Fibroblast of skin of back (primary cell): ENCODE measurements at places on chromosomes 7 and 10.

DNA sequence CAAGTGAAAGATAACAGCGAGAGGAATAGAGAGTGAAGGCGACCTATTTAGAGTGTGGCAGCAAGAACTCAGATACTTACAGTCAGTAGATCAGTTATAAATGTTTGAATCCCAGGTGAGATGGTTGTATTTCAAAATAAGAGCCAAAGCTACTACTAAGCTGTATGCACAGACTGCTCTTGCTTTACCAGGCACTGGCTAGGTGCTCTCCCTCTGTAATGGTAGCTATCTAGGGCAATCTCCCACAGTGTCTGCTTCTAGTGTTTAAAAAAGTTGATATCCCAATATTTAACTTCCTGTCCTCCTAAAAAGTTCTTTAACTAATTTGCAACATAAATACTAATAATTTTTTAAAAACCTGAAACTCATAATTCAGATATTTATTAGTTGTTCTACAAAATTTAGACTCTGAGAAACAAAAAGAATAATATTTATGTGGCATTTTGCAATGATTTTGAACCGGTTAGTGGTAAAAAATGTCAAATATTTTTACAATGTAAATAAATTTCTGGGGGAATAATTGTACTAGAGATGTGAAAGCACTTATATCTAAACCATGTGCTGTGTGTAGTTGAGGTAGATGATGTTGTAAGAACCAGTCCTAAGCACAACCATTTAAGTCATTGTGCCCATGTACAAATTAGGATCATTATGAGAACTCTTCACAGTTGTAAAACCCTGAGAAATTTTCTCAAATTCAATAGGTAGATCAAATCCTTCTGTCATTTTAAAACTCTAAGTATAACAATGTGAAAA is 349.3 kb upstream of the SEMA3D start:
- no peak for DNase-seq

DNA sequence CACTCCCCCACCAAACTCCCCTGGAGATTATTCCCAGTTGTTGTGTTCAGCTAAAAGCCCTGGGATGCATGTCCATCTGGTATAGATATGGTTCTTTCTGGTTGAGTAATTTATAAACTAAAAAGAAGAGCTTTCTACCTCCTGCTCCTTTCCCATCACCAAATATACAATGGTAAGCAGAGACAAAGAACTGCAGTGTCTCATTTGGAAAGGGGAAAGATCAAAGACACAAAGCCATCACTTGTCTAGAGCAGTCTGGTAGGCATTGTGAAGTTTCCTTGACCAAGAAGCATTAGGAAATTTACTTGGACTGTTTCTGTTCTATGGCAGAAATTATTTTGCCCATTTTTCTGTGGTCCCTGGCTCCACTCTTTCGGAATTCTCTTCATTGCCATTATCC is 24.9 kb upstream of the PANK1 start:
- no peak for DNase-seq

DNA sequence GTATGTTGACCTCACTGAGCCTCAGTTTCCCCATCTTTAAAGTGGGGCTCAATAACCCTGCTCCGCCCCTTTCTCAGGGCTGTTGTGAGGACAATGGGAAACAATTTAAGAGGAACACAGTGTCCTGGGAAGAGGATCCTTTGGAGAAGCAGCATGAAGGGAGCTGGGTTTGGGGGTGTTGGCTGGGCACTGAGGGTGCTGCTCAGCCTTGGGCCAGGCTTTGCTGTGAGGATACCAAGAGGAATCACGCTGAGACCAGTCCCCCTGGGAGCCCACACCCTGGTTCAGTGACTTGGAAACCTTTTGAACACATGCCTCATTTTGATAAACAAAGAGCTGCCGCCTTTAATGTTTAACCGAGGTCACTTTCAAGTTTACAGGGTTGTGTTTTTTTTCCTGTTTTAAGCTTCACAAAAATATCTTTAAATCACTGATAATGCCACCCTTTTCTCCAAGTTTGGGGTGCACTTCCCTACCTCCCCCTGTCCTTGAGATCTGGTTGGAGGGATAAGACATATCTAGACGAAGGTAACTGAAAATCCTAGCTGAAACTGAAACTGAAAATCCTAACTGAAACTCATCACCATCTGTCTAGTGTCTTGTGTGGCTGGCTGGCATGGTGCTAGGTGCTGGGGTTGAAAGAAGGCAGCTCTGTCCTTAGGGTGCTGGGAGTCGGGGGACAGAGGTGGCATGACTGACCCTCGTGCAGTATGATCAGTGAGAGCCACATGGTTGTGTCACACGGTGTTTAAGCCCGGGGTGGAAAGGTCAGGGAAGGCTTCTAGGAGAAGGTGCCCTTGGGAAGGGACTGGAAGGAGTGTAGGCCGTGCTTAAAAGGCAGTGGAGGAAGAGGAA is 27.7 kb downstream of the ZNF775 start:
- no peak for DNase-seq

DNA sequence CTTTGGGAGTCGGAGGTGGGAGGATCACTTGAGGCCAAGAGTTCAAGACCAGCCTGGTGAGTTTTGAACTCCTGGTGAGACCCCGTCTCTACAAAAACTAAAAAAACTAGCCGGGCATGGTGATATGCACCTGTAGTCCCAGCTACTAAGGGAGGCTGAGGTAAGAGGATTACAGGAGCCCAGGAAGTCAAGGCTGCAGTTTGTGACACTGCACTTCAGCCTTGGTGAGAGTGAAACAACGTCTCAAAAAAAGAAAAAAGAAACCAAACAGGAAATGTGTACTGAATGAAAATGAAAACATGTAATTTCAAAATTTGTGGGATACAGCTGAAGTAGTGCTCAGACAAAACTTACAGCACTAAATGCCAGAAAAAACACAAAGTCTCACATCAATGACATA is 7.6 kb downstream of the ARHGAP12 start:
- no peak for DNase-seq
